ENCODE measurements at places on chromosomes 3 and 15.

DNA sequence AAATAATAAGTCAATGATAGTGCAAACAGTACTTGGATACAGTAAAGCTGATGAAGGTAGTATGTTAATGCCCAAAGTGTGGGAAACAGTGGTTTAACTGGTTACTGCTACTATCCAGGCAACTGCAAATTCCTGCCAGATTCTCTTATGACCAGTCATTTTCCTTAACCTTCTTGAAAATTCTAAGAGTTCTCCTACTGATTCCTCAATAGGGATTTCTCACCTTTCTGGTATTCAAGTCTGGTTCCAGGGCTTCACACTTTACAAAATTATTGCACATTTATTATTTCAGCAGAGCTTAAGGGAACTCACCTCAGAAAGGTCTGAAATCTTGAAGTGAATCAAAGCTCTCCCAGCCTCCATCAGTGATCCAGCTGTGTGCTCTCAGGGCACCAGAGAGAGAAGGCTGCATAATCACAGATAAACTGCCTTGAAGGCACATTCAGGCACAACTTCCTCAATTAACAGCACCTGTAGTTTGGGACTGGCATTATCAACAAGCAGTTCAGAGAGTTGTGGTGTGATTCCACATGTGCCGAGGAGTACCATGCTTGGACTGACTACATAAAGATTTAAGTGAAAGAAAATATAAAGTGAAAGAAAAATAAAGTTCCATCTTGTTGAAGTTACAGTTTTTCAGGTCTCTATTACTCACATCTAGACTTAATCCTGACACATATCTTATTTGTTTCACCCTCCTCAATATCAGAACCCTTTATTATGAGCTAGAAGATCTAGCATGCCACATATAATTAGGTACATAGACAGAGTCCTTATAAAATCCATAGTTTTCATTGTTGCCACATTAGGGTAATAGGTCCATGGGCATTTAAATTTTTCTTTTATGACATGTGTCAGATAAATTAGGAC, 59.5 kb upstream of the TIPARP start:
- DNase-seq: no peak

DNA sequence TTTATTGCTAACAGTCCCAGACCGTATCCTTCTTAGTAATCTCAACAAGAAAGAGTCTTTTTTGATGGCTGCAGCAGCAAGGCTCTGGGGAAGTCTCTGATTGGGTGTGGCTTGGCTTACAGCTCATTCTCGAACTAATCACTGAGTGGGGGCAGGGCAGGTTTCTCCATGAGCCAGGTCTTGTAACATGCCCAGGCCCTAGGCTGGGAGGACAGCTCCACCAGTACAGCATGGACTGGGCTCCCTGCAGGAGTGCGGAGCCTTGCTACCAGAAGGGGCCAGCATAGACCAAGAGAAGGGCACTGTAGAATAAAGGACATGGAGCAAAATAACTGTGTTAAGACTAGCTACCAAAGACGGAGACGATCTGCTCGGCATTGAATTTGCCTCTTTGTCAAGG, 7.2 kb downstream of the CD276 start:
- DNase-seq: no peak

GRCh38 chr3:53673722-53674350, 172.4 kb downstream of the CHDH start:
- no peak for DNase-seq

GRCh38 chr15:51869060-51869421, 39.6 kb downstream of the TMOD3 start:
- DNase-seq: no peak

DNA sequence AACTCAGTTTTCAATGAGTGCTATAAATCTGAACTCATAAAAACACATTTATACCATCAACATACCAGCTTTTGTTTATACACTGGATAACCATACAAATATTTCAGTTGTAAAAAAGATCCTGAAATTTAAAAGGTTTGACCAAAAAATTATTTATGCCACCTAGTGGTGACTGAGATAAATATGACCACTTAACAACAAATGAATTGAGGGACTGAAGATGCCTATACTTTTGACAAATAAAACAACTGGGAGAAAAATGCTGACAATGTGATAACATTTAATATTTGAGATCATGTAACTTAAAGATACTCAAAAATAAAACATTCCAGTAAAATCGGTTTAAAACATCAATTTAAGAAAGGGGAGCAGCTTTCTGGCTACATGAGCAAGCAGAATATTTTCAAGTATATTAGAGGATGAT, 30.4 kb downstream of the ATG3 start:
- DNase-seq: no peak

- DNase-seq: no peak
Observed at GRCh38 chr3:50415061-50415460, 55.7 kb upstream of the TMEM115 start.

GRCh38 chr15:90860450-90860849, 7.9 kb upstream of the FURIN start:
- DNase-seq: no peak

DNA sequence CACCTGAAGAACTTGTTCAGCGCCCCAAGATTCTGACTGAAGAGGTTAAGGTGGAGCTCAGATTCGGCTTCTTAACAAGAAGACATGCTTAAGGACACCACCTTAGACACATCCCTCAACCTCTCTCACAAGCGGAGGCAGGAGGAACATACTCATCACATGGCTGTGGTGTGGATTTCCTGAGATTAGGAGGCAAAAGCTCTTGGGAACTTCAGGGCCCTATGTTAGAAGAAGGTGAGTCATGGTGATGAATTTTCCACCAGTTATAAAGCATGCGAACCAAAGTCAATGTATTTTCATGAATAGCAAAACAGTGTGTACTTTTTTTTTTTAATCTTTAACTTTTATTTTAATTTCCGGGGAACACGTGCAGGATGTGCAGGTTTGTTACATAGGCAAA, 212.2 kb upstream of the SUCLG2 start:
- no peak for DNase-seq

DNA sequence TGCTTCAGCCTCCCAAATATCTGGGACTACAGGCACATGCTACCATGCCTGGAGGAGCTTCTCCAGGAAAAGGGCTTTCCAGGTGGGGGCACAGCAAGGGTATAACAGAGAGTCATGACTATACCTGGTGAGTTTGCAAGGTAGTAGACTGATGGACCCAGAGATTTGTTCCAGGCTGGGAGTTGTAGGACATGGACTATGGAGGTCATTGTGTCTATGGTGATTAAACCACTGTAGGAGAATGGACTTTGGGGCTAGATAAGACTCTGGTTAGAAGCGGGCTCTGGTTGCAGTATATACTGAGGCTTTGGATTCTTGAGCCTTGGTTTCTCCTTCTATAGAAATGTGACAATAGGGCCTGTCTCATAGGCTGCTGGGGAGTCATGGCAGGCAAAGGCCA, 104.7 kb downstream of the EPHB1 start:
- no peak for DNase-seq

DNA sequence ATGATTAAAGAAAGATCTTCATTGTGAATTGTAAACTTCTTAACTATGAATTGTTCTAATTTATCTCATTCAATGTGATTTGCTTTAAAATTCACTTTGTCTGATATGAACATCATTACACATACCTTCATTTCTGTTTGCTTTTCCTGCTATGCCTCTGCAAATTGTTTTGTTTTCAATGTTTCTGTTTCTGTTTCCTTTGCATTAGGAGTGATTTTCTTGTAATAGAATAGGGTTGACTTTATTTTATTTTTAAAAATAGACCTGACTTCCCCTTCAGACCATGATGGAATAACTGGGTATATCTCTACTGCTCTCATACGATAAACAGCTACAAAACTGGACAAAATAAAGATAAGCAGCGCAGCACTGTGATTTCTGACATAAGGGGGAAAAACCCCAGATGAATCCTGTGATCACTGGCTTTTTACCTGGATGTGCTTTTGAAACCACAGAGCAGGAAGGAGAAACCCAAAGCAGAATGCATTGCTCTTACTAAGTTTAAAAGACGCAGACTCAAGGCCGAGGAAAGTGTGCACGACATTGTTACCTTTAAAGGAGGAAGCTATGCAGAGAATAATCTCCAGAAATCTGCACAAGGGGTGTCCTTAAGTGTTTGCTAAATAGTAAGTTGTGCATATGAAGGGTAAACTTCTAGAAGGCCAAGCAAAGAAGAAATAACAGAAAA, 420.2 kb downstream of the TBC1D5 start:
- DNase-seq: no peak

GRCh38 chr15:101411085-101411484, 78.4 kb downstream of the PCSK6 start:
- DNase-seq: no peak

DNA sequence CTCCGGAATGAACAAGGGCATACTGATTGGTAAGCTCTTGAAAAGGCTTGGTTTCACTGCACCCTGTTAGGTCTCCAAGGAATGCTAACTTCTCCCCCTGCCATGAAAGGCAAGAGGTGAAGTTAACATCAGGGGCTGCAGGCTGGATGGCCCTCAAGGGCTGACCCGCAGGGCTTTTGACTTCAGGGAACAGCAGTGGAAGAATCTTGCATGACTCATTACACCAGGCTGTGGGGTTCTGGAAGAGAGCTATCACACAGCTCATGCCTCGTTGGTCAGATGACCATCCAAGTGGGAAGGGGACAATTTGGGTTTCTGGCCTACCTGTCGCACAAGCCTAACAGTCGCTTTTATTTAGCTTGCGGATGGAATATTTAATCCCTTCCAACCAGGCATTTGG, 23.6 kb upstream of the ATG7 start:
- no peak for DNase-seq

GRCh38 chr3:66692042-66692765, 191.4 kb upstream of the LRIG1 start:
- no peak for DNase-seq

DNA sequence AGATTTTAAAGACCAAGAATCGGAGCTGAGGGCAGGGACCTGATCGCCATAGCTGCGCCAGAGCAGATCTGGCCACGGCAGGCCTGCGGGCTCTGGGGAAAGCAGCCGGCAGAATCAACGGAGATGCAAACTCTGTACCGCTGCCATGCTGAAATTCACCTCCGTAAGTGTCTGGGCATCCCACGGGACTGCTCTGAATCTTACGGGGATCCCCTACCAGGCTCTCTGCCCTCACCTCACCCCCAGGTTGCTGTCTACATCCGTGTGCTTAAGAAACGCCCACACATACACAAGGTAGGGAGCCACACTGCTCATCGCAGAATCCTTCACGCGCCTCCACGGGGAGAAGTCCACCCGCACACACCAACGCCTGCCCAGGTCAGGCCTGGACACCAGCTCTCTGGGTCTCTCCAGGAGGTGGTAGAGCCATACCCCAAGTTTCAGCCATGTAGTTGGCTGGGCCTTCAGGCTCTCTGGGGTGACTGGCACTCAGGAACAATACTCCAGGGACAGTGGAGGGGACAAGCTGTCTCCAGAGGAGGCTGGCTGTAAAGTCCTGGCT, 33.5 kb downstream of the FAM174B start:
- DNase-seq: no peak

DNA sequence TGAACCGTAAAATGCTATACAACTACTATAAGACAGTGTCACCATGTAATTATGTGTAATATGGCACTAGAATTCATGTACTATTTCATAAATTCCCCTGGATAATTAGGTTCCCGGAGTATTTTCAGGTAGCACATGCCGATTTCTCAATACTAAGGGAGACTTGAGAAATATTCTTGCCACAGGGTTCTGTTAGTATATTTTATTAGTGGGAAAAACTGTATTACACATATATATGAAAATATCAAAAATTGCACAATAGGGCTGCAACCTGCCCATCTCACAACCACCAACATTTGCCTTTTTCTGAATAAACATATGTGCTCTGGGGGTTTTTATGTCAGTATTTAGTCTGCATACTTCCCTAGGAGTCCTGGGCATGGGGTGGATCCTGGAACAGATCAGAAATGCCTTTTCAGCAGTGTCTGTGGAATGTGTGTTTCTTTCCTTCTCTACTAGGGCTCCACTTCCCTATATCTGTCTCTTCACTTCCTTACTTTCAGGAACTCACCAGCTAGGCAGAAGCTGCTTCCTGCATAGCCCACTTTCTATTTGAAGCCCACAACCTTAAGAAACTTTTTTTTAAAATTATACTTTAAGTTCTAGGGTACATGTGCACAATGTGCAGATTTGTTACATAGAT, 87.5 kb downstream of the RPL39L start:
- DNase-seq: no peak

- DNase-seq: no peak
Observed at GRCh38 chr3:123143669-123144411, 57.9 kb upstream of the SEC22A start.

DNA sequence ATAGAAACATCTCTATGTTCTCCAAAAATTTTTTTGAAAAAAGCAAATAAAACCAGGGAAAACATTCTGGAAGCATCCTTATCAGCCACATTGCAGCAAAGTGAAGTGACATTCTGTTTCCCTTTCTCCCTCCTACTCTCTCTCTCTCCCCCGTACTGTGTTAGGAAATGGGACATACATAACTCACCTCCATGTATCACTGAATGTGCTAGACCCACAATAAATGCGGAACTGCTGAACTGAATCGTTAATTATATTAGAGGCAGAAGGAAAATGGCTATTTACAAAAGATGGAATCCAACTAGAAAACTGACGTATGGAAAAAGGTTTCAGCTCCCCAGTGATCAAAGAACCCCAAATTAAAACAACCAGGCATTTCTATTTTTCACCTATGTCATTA, 129.8 kb downstream of the MINAR1 start:
- DNase-seq: no peak

- no peak for DNase-seq
Observed at GRCh38 chr3:167996514-167996913, 99.2 kb downstream of the GOLIM4 start.

- no peak for DNase-seq
Observed at GRCh38 chr15:33136353-33136752, 58.2 kb downstream of the FMN1 start.

DNA sequence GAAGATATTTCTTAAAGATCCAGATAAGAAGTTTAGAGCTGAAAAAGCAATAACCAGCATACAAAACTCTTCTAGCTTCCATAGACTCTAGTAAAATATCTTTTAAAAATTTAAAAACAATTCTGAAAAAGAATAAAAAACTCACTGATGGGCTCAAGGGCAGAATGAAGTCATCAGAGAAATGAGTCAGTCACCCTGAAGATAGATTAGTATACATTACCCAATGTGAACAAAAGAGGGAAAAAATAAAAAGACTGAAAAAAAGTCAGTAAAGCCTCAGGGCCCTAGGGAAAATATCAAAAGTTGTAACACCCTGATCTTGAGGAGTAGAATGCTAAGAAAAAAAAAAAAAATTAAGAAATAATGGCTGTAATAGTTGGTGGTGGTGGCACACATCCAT, 11.4 kb downstream of the DET1 start:
- no peak for DNase-seq

DNA sequence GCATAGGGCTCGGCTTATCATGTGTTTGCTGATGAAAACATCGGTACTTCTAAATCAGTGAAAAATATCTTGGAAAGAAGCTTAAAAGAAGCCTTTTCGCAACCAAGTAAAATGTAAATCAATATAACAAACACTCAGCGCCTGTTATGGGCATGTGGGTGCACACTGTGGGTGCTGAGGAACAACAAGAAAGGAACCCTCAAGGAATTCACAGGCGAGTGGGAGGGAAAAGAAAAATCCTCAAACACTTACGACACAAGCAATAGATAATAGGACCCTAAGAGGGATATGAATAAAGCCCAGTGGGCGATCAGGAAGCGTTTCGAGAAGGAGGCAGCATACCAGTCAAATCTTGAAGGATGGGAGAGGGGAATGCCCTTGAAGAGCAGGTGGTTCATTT, 21.9 kb downstream of the GLDN start:
- no peak for DNase-seq
